ENCODE measurements at places on chromosomes 5 and 9.

DNA sequence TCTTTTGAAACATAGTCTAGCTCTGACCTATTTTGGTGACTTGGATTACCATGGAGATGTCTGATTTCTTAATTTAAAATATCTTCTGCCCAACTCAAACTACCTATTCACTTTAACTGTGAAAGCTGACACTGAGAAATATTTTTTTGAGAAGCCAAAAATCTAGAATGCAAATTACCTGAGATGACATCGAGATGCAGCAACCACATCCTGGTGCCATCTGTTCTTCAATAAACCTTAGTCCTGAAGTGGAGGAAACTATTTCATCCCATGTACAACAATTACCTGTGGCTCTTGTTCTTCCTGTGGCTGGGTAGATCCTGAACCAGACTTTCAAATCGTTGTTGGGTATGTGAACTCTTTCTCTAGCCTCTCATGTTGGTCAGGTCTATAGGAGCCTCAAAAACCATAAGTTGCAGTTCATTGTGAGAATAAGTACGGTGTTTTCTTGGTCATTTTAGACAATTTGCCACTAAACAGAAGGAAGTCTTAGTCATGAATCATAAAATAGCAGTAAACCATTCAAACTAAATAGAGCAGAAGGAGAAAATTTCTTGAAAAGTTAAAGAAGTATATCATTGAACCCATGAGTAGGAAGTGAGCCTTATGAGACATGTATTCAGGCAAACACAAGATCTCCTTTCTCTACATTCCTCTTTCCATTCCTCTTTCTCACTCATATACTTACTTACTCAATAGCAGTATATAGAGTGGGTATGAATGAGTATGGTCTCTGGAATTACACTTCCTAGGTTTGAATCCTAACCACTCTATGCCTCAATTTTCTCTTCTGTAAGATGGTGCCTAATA lies 176.0 kb downstream of the HMHB1 start:
- no peak for DNase-seq

DNA sequence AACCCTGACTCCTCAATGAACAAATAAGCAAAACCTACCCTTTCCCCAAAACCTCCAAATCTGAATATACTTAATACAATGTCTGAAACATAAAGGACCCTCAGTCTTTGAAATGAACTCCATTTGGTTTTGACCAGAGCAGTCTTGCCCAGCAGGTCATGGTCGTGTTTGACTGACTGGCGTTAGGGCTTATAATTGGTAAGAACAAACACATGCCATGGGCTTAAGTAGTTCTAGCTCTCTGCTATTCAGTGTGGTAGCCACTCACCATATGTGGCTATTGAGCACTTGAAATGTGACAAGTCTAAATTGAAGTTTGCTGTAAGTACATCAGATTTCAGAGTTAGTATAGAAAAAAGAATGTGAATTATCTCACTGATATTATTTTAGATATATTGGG lies 42.1 kb downstream of the LRRTM2 start:
- no peak for DNase-seq

DNA sequence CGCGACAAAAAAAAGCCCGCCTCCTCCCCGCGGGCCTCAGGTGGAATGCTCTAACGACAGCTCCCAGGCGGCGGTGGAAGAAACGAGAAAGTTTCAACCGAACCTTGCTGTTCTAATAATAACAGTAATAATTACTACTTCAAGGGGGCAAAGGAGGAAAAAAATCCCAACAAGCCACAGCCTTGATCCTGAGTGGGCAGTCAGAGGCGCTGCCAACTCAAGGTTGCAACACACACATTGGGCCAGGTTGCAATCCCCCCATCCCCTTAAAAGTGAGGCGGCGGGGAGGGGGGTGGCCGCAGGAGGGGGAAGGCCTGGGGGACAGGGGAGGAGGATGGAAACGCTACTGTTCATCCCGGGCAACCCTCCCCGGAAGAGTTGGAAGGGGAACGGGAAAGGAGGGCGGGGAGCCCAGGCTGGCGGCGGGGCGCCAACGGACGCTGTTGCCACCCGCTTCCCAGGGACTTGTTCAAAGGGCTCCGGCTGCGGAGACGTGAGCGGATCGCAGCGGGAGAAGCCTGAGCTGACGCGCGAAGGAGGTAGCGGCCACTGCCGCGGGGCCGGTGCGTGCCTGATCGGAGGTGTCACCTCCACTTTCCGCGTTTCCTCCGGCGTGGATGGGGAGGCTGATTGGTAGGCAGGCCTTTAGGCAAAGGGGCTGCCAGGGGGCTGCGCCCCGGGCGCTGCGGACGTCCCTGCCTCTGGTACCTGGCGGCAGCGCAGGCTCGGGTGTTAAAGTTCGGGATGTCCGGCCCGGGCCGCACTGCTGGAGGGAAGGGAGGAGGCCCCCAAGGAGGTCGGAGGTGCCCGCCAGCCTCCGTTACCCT lies 647 bp downstream of the SMARCA2 start:
- DNase-seq: peak; percentile 5

GRCh38 chr5:59058969-59059687 lies 476.3 kb downstream of the RAB3C start:
- no peak for DNase-seq

DNA sequence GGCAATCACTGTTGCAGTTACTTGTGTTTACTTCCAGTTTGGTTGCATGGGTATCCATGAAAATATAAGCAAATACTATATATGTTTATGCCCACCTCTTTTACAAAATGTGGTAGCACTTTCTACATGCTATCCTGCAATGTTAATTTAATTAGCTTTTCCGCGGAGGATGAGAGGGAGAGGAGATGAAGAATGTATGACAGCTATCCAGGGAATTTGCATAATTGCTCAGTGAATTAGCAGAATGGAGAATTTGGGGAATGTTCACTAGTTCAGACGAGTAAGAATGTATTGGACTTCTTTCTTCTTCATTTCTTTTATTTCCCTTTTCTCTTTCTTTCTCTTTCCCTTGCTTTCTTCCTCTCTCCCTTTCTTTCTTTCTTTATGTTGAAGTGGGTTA lies 140.7 kb upstream of the SLC28A3 start:
- DNase-seq: no peak

GRCh38 chr9:120893611-120894307 lies 16.8 kb upstream of the PHF19 start:
- no peak for DNase-seq

GRCh38 chr5:124403281-124403680 lies 343.2 kb downstream of the ZNF608 start:
- no peak for DNase-seq

Data from DMS153 (cell line).